ENCODE measurements at places on chromosomes 1 and 21.

DNA sequence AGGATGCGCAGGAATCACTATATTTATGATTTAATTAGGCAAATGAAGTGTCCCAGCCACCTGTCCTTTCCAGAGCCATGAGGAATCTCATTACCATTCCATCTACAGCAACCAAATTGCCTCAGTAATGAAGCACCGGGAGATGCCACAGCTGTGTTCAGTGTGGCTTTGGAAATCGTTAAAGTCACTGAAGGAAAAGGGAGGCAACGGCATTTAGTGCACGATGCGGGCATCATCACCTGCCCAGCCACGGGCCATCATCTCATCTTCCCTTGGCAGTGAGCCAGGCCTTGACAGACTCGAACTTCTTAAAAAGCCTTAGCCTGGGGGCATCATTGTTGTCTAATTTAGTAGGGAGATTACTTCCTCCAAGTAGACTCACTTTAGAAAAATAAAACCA lies 67.8 kb downstream of the CNIH3 start:
- DNase-seq: no peak
- H3K27me3 ChIP-seq: no peaks in the 10 kb centered on the region
- H3K27ac ChIP-seq: no peak overlapping the region
- H3K4me1 ChIP-seq: no peaks in the 10 kb centered on the region
- H3K4me3 ChIP-seq: no peak overlapping the region
- H3K36me3 ChIP-seq: peaks cover 6% of the 10 kb centered on the region

DNA sequence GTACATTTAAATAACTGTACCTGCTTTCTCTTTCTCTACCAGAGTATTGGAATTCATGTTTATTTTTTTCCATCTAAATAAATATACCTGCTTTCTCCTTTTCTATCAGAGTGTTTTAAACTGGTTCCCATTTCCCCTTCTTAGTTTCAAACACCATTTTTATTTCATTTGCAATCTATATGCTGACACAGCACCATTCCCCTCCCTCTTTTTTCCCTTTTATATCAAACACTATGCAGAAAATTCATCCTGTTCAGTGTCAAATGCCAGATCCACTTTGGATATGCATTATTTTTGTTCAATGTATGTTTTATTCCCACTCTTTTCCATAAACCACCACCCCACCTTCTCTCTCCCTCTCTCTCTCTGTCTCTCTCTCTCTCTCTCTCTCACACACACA lies 85.8 kb upstream of the ST6GALNAC5 start:
- no peak overlapping the region for H3K27ac ChIP-seq
- peaks cover 20% of the 10 kb centered on the region for H3K4me1 ChIP-seq

GRCh38 chr1:231724876-231725647 lies 98.5 kb downstream of the DISC1 start:
- H3K36me3 ChIP-seq: no peaks in the 10 kb centered on the region
- H3K4me1 ChIP-seq: no peaks in the 10 kb centered on the region
- peak; percentile 70 for DNase-seq
- no peaks in the 10 kb centered on the region for H3K27me3 ChIP-seq
- H3K27ac ChIP-seq: no peak overlapping the region
- H3K4me3 ChIP-seq: no peak overlapping the region

DNA sequence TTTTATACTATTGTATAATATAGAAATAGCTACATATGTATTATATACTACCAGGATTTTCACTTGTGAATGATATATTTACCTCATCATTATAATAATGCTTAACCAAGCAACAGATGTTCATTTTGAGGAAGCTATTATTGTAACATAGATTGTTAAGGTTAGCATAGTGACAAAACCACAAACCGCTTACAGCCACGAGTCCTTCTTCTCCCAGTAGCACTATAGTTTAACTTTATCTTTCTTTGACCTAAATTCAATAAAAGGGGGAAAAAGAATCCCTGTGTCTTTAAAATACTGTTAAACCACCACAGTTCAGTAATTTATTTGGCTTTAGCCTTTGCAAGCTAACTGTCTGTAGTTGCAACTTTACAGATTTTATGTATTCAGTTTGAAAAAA lies 1039.4 kb upstream of the B3GALT2 start:
- DNase-seq: no peak
- H3K27me3 ChIP-seq: no peaks in the 10 kb centered on the region
- no peak overlapping the region for H3K4me3 ChIP-seq
- no peak overlapping the region for H3K27ac ChIP-seq
- H3K4me1 ChIP-seq: no peaks in the 10 kb centered on the region

- DNase-seq: no peak
- H3K4me3 ChIP-seq: no peak overlapping the region
- no peaks in the 10 kb centered on the region for H3K4me1 ChIP-seq
- no peak overlapping the region for H3K27ac ChIP-seq
Measured at GRCh38 chr1:186781730-186782129, 47.0 kb upstream of the PLA2G4A start.

DNA sequence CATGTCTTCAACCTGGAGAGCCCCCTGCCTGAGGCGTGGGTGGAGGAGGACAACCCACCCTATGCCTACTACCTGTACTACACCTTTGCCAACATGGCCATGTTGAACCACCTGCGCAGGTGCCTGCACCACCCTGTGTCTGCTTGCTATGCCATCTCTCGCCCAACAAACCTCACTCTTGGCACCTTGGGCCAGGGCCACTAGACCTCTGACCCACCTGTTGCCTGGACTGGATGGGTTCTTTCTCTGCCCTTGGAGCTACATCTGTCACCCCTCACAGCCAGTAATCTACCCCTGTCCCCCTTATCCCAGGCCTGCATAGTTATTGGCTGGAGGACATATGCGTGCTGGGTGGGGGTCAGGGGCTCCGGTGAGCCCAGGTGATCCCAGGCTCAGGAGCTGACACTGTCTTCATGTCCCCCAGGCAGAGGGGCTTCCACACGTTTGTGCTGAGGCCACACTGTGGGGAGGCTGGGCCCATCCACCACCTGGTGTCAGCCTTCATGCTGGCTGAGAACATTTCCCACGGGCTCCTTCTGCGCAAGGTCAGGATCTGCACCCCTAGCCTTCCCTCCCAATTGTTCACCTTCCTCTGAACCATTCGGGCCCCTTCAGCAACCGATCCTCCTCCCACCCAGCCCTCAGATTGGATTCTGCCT lies 9.9 kb downstream of the AMPD2 start:
- no peaks in the 10 kb centered on the region for H3K27me3 ChIP-seq
- H3K27ac ChIP-seq: 0 out of 2 replicates have a peak overlapping the region, but pooled peaks have one; percentile 57
- H3K4me3 ChIP-seq: no peak overlapping the region
- H3K36me3 ChIP-seq: peaks cover 30% of the 10 kb centered on the region

DNA sequence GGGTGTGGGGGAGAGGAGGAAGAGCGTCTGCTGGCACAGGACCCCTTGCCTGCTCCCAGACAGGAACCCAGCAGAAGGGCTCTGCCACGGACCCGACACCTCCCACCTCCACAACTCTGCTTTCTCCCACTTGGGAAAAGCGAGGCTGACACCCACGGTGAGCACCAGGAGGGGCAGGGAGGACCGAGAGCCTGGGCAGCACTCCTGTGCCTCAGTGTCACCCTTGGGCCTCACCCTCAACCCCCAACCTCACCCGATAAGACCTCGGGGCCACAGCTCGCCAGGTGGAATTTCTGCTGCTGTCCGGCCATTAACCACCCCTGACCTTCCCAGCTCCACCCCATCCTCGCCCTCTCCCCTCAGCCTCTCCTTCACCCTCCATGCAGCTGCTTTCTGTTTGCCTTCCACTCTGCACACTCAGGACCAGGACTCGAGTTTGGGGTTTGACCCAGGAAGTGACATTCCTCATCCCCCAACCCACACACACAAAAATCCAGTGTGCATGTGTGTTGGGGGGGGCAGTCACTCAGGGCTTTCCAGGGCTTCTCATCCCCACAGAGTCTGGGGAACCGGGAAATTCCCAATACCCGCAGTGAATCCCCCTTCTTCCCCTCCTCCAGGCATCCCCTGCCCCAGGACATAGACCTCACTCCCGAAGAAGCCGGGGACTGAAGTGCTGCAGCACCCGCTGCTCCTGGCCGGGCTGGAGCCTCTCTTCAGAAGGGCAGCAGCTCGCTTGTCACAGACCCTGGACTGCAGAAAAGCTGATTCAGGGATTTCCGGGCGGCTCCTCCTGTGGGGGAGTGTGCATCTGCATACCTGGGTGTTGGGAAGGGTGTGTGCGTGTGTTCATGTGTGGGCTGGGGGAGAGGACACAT lies 65.8 kb downstream of the SYT2 start:
- H3K36me3 ChIP-seq: no peaks in the 10 kb centered on the region
- H3K4me1 ChIP-seq: peaks cover 44% of the 10 kb centered on the region
- H3K4me3 ChIP-seq: peak overlapping the region; percentile 89
- DNase-seq: no peak

- peak overlapping the region; percentile 100 for H3K27ac ChIP-seq
- peaks cover 69% of the 10 kb centered on the region for H3K4me1 ChIP-seq
- no peaks in the 10 kb centered on the region for H3K27me3 ChIP-seq
- H3K4me3 ChIP-seq: peak overlapping the region; percentile 81
- peaks cover 30% of the 10 kb centered on the region for H3K36me3 ChIP-seq
Measured at GRCh38 chr1:11682287-11682771, 1.4 kb upstream of the MAD2L2 start.

GRCh38 chr1:6726253-6726652 lies 24.6 kb upstream of the DNAJC11 start:
- H3K4me3 ChIP-seq: no peak overlapping the region
- peaks cover 23% of the 10 kb centered on the region for H3K4me1 ChIP-seq
- peaks cover 7% of the 10 kb centered on the region for H3K27me3 ChIP-seq
- no peak overlapping the region for H3K27ac ChIP-seq

GRCh38 chr1:15210651-15211375 lies 36.2 kb upstream of the FHAD1 start:
- DNase-seq: no peak
- H3K27ac ChIP-seq: peak overlapping the region; percentile 39
- H3K4me3 ChIP-seq: no peak overlapping the region

DNA sequence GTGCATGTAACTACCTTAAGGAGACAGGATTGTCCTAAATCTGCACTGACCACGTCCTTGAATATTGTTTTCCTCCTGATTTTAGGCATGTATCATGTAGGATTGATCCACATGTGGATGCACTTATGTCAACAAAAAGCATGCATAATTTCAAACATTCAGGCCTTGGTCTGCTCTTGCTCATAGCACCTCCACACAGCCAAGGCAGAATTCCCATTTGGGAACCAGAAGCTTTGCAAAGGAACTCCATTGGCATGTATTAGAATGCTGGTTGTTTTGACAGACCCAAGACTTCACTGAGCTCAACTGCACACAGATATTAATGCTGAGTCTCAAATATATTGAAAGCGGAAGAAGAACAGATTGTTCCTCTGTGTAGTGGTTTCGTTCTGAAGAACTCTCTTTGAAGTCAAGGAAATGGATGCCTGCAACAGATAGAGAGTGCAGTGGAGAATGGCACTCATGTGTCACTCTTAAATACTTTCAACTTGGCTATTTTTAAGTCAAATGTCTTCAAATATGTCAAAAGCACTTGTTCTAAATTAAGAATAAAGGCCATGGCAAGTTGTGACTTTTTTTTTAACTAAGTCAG lies 387.6 kb downstream of the LTN1 start:
- peaks cover 28% of the 10 kb centered on the region for H3K36me3 ChIP-seq
- no peak for DNase-seq
- H3K27ac ChIP-seq: no peak overlapping the region

Measured in WTC11 (cell line).